ENCODE measurements at places on chromosomes 3 and 15.
A peak's percentile ranks its signal among the peaks of the same experiment; 100 is the strongest.

- peak; percentile 17 for DNase-seq
Measured at GRCh38 chr3:37712918-37713817, 148.5 kb upstream of the CTDSPL start.

GRCh38 chr3:183385698-183386613, 42.5 kb downstream of the MCF2L2 start:
- no peak for DNase-seq

DNA sequence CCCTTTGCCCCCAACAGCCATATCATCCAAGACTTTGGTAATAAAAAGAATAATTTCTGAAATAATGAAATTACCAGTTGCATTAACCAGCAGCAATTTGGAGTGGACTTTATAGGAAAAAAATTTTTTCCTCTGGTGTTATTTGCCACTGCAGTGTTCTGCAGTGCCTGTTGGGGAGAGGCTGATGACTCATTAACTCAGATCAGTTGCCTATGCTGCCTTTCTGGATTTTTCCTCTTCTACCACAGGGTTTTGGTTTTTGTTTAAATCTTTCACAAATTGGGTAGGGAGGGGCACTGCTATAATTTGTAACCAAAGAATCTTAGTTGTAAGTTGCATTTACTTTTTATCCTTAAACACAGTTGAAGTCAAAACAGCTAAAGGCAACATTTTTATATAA, 22.7 kb downstream of the ATP6V1A start:
- no peak for DNase-seq

DNA sequence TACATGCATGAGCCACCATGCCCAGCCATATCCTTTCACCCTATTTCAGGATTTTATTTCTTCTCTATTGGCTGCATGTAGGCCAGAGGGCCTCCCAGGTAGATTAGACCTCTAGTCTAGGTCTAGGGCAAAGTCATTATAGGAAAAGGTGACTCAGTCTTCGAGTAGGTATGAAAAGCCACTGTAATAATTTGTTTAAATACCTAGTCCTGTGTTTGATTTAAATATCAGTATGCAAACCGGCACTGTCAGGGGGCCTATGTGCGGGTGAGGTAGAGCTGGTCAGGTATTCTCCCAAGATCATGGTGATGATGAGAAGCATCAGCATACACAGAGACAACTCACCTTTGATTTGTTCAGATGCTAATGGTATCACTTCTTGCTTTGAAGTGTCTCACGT, 101.4 kb upstream of the UMPS start:
- DNase-seq, result no peak

DNA sequence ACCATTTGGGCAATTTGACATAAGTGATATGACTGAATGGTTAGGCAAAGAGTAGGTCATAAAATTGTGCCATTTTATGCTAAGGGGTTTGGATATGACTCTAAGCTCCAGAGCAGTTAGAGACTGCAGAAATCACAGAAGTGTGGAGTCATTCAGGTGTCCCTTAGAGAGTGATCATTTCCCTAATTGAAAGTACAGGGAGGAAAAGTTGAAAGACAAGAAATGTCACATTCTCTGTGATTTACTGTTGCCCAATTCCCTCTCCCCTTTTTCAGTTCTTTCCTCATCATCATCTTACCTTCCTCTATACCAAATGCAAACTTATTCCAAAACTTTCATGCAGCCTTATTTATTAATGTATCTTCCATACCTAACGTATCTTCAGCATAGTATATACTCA, 2.7 kb upstream of the GOLGB1 start:
- no peak for DNase-seq

- DNase-seq, result no peak
Measured at GRCh38 chr3:49611719-49612118, 57.4 kb downstream of the BSN start.

DNA sequence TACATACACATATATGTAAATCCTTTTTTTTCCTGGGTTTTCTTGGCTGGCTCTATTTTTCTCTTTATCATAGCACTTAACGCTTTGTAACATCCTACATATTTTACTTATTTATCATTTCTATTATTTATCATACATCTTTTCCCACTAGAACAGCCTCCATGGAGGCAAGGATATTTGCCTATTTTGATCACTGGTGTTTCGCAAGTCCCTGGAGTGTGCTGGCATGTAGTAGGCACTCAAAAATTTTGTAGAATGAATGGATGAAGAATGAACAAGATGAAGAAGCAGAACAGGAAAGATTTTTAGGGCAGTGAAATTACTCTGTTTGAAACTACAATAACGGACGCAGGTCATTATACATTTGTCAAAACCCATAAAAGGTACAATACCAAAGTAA, 83.0 kb upstream of the PTX3 start:
- DNase-seq, result no peak

DNA sequence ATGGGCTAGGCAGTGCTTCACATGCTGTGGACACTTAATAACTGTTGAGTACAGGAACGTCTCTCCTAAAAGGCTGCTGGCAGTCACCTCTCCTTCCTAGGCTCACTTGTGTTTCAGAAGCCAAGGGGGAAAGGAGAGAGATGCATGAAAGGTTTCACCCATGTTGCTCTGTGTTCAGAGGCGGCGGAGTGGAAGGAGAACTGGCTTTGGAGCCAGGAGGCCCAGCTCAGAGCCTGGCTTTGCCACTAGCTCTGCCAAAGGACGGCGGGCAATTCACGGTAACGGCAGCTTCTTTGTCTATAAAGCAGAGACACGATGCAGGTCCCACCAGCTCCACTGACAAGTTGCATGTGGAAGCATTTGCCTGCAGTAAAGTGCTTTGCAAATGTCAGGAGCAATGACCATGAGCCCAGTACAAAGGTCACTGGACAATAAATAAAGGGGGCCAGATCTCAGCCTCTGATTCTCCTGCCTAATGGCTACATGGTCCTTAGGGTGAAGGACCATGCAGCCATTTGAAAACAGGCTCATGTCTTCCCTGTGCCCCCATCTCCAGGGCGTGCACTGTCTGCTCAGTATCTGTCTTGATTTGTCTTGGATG, 171.7 kb upstream of the TLE3 start:
- DNase-seq, result no peak

DNA sequence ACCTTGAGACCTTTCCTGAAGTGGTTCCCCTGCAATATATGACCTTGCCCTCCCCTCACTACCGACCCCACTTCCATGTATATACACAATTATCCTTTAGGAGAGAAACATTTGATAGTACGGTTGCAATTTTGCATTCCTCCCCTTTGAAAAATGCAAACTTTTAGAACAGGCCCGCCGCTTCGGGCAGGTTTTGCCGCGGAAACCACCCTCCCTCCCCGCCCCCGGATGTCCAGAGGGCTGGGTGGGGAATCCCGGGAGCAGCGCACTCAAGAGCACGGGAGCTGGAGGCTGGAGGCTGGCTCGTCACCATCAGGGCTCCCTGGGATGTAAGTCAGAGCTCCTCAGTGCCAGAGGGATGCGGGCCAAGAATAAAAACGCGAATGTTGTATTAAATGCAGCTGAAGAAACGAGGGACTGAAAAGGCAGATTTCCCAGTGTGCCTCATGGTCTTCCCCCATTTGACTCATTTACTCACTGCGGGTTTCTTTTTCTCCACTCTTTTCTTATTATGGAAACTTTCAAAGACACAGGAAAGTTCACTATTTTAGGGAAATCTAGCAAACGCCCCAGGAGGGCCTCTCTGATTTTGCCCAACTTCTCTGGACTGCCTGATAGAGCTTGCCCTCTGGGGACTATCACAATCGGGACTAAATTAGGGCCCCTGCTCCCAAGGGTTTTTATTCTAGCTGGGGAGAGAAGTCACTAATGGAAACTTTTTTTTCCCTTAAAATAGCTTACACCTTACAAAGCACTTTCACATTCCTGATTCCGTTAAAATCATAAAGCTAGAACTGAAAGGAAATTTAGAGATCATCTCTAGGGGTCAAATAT, 2.9 kb upstream of the USP3 start:
- no peak for DNase-seq

- no peak for DNase-seq
Measured at GRCh38 chr3:119219069-119219468, 21.6 kb downstream of the B4GALT4 start.

DNA sequence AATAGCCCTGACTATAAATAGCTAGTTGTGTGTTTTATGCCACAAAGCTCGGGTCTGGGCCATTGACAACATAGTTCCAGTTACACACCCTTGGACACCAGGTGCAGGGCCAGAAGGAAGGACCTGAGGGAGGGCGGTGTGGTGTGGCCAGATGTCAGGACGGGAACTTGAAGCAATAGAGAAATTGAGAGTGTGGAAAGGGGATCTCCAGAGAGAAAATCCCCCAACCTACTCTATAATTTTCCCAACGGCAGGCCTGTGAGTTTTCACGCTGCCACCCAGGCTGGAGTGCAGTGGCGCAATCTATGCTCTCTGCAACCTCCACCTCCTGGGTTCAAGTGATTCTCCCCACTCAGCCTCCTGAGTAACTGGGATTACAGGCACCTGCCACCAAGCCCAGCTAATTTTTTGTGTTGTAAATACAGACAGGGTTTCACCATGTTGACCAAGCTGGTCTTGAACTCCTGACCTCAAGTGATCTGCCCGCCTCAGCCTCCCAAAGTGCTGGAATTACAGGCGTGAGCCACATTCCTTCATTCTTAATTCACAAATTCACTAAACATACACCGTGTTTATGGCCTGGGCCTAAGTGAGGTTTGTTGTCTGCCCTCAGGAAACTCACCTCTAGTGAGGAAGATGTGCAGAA, 70.8 kb upstream of the KLF13 start:
- DNase-seq, result no peak

DNA sequence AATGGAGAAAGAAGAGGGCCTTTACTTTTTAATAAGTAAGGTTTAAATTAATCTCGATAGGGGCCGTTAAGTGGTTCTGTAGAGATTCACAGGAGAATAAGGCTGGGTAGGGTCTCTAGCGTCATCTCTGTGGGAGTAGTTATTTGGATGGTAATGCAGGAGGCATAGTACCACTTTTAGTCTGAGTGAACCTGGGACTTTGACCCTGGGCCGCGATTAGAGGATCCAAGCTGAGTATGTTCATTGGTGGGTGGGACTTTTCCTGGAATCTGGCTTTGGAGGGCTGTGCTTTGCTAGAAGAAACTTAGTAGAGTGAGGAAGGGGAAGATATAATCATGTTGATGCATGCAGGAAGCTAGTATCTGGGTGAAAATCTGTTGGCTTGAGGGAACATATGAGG, 4.0 kb downstream of the LPP start:
- no peak for DNase-seq

GRCh38 chr15:65426216-65426853, 3.6 kb upstream of the IGDCC4 start:
- no peak for DNase-seq

GRCh38 chr15:86608461-86609205, 529.0 kb downstream of the AGBL1 start:
- DNase-seq, result no peak

GRCh38 chr15:28080386-28080785, 18.7 kb downstream of the OCA2 start:
- no peak for DNase-seq

GRCh38 chr3:179512378-179512777, 50.3 kb upstream of the ACTL6A start:
- DNase-seq, result no peak

DNA sequence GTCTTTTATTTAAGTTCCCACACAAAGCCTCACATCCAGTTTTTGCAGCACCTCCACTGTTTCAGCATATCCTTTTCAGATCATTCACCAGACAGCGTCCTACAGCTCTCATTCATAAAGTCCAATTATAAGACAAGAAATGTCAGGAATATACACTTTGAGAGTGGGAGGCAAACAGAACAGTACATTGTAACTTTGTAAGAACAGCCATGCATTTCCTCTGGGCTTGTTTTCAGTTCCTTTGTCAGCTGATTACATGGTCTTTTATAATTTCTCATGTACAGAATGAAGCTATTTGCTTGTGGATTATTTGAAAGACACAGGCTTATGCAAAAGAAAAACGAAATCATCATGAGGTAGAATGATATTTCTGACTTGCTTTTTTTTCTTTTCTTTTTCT, 85.7 kb downstream of the SOX2 start:
- no peak for DNase-seq

GRCh38 chr3:196398782-196399181, 33.4 kb downstream of the UBXN7 start:
- DNase-seq, result no peak

DNA sequence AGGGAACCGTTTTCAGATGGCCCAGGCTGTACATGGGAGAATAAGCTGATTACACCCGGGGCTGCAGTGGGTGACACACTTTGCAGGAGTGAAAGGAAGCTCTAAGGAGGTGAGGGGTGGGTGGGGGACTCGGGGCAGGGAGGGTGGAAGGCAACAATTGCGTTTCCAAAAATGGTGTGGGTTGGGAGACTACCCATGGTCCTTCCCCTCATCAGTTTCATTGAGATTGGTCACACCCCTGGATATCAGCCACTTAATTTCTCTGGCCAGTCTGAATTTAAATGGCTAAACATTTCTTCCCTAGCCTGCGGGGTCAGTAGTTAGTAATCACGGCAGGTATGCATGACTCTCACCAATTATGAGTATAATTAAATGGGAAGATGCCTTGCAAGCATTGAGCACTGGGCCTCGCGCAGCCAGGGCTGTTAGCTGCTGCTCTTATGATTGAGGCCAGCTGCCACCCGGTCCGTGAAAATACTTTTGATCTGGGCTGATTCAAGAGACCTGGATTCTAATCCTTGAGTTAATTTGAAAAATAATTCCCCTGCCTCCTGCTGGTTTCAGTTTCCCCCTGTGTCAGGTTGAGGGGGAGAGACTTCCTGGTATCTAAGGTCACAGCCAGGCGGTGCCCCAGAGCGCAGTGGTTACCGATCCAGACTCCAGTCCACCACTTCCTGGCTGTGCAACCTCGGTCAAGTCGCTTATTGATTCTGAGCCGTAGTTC, 23.3 kb downstream of the SLC6A6 start:
- DNase-seq, result no peak

DNA sequence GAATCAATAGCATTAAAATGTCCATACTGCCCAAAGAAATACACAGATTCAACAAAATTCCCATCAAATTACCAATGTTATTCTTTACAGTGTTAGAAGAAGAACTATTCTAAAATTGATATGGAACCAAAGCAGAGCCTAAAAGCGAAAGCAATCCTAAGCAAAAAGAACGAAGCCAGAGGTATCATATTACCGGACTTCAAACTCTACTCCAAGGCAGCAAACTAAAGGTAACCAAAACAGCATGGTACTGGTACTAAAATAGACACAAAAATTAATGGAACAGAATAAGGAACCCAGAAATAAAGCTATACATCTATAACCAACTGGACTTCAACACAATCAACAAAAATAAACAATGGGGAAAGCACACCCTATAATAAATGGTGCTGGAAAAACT, 167.5 kb downstream of the ADAMTS9 start:
- DNase-seq, result no peak

DNA sequence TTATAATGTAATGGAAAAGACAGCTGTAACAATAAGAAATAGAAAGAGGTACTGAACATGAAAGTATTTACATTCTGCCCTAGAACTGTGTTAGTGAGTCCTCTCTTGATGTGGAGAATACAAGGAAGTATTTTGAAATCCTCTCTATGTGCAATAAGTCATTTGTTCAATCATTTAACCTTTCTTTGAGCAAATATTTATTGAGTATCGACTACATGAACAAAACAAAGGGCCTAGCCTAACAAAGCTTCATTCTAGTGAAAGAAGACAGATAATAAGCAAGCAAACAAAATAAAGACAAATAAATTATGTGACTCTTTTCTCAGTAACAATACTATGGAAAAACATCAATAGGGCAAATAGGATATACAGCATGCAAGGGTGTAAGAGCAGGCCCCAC, 354.9 kb upstream of the ATP11B start:
- DNase-seq, result no peak

- no peak for DNase-seq
Measured at GRCh38 chr3:67423722-67424121, 230.7 kb downstream of the SUCLG2 start.

GRCh38 chr15:65395567-65396202, 17.9 kb upstream of the IGDCC3 start:
- no peak for DNase-seq
